A172 (cell line): ENCODE measurements at places on chromosomes 2 and 18.

DNA sequence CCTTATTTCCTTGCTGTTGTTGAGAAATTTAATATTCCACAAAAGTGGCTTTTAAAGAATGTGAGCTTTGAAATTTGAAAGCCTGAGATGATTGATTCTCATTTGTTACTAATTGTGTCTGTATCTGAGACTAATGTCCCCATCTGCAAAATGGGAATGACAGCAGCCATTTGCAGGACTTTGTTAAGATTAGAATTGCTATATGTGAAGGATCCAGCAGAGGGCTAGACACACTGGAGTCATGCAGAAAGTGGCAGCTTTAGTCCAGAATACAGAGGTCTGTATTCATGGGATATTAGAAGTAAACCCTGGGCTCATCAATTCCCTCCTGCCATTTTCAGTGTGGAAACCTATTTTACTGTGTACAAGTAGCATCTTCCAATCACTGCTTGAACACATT is 296.5 kb upstream of the GYPC start:
- no peak for DNase-seq

DNA sequence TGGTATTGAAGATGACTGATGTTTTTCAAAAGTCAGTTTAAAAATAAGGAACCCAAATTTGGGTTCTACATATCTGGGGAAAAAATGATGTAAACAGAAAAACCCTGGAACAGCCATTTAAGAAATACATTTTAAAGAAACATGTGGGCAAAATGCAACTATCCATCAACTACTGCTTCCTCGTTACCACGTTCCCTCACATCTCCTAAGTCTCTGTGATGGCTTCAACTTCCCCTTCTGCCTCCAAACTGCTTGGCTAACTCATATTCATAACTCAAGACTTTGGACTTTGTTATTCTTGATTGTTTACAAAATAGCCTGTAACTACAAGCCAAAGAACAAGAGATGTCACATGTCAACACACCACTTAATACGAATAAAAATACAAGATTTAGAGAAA is 116.3 kb downstream of the DYM start:
- no peak for DNase-seq

DNA sequence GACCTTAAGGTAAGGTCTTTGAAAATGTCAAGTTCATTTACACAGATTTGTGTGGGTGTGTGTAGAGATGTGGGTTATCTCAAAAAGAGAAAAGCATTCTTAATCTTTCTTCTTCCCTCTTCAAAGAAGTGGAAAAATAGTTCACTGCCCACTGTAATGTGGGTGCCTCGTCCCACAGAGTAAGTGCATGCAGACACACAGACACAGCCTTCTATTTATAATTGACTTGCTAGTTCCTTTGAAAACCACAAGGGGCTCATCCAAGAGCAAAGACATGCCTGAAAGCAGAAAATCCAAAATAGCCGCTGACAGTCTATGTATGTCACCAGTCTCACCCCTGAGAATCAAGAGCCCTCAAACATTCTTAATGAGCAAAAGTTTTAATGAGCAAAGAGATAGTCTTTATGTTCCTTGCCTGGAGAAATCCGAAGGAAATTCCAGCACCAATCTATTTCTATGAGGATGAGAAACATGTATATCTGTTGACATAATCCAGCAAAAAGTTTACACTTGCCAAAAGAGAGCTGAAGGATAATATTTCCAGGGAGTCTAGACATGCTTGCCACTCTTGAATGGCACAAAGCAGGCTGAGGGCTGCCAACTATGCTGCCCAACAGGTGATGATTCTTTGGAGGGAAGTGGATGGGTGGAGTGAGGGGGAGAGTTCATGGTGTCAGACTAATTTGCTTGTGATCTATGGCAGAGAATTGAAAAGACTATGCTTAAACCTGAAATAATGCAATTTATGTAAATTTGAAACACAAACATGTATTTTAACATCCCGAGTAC is 93.9 kb downstream of the ACVR1 start:
- no peak for DNase-seq

- DNase-seq = no peak
Measured at GRCh38 chr18:54945576-54946125, 13.6 kb downstream of the CCDC68 start.

GRCh38 chr18:10482985-10483949 is 28.8 kb downstream of the APCDD1 start:
- no peak for DNase-seq

DNA sequence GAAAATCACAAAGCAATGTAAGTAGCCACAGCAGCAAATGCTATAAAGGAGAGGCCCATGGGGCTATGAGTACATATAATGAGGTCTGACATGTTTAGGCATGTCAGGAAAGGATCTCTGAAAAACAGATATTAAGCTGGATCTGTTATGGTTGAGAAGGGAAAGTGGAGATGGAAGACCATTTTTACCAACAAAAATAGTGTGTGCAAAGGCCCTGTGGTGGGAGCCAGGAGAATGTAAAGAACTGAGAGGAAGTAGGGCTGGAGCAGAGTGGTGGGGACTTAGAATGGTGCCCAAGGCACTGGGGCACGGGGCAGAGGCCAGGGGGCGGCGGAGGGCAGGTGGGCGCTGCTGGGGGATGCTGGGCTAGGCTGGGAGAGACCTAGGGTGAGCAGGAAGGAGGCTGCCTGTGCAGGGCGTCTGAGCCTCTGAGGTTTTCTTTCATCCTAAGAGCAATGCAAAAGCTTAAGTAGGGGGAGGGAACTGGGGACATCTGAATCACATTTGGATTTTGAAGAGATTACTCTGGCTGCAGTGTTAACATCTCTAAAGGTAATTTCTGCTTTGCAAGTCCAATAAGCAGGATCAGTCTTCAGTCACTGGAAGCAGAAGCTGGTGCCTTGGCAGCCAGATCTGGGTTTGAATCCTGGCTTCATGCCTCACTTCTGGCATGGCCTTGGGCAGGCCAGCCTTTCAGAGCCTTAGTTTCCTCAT is 4.9 kb upstream of the AGFG1 start:
- DNase-seq = no peak

- peak; percentile 91 for DNase-seq
Measured at GRCh38 chr2:67880291-67880761, 182.5 kb downstream of the C1D start.

DNA sequence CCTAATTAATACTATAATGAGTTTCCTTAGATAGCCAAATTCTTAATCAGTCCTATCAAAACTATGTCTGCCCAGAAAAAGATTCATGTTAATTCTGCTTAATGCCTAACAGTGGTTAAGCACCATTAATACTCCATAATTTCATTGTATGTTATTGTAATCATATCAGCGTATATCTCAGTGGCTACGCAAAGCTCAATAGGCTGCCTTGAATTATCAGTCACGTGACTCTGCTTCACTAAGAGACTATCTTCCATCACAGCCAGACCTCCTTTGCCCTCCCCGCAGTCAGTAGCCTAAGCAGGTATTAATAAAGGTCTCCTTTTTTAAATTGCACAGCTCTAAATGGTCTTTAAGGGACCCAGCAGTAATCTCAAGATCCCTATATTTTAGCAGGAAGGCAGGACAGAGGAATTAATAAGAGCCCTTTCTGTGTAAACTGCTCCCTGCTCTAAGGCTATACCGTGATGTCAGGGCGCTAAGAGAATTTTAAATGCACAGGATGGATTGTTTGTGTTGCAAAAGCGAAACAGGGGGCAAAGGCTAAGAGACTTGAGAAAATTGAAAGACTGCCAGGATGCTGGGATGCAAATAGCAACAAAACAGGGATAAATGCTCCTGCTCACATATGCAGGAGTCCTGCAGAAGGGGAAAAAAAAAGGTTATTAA is 215.6 kb upstream of the POU3F3 start:
- DNase-seq = no peak

GRCh38 chr2:8491296-8492027 is 190.4 kb upstream of the ID2 start:
- DNase-seq = no peak

DNA sequence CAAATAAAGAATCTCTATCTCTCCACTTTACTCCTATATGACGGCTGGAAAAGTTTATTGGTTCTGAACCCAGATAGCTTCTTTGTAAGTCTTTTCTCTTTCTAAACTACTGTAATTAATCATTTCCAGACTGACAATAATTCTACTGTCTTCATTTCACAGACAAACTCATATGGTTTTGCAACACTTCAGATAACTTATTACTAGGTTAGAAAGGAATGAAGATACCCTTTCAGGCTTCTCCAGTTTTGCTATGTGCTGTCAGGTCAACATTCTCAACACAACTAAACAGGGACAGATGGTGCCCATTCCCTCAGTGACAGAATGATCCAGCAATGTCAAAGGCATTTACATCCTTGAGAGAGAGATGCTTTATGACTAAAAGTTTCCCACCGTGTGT is 198.5 kb upstream of the ITGA4 start:
- peak; percentile 26 for DNase-seq
